ENCODE measurements at places on chromosomes 5 and 9.

- DNase-seq, result no peak
Observed at GRCh38 chr5:17925276-17925675, 291.0 kb downstream of the TAF11L14 start.

DNA sequence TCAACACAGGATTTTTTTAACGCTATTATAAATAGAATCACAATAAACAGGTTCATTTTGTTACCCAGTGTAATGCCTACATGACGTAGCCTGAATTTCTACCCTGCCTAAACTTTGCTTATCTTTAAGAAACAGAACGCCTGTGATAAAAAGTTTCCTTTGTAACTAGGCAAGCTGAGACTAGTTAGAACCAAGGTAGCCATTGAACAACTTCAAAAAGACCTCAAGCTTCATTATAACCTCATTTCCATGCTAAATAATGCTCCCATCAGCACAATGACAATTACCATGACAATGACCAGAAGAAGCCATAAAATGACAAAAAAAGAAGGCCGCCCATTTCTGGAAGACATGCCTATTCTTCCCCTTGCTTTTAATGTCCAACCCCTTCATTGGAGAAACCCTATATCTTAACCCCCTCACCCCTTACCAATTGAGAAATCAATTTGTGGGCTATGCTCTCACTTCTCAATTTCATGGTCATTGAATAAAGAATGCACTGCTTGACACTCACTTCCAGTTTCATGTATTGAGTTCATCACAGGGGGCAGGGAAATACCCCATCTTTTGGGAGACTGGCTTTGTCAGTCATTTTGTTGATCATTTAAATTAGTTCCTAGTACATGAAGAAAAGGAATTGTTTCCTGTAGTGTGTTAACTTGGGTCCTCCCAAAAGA is 276.8 kb downstream of the MCTP1 start:
- no peak for DNase-seq

- no peak for DNase-seq
Observed at GRCh38 chr5:77957931-77958521, 181.9 kb upstream of the TBCA start.

DNA sequence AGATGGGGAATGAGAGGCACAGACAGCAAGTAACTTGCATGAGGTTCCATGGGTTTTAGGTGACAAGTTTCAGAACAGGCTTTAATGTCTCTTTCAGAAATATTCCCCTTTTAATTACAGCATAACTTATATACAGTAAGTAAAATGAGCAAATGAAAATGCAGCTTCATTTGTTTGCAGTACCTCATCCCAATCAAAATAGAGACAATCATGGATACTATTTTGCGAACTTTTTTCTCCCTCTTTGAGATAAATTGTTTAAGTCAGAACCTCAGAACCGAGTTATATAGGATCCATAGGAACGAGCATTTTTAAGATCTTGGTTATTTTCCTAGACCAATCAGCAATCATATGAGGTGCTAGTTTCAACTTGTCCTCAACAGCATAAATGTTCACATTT is 3.5 kb downstream of the LCP2 start:
- no peak for DNase-seq

DNA sequence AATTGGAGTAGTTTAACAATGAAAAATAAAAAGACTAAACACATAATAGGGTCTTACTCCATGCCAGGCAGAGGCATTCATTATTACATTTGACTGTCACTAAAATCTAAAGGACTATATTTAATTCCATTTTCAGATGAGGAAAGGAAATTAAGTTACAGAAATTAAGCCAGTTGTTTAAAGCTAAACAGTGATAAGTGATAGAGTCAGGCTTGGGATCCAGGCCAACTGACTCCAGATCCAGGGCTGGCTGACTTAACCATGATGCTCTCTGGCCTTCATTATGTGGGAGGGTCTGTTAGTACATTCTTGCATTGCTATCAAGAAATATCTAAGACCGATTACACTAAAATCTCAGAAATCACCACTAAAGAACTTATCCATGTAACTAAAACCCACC is 107.2 kb downstream of the ARHGEF28 start:
- no peak for DNase-seq

- no peak for DNase-seq
Observed at GRCh38 chr5:130323804-130324454, 419.7 kb downstream of the CHSY3 start.

GRCh38 chr9:83505282-83505681 is 32.9 kb downstream of the FRMD3 start:
- no peak for DNase-seq

GRCh38 chr5:77486344-77486962 is 5.7 kb downstream of the WDR41 start:
- no peak for DNase-seq

DNA sequence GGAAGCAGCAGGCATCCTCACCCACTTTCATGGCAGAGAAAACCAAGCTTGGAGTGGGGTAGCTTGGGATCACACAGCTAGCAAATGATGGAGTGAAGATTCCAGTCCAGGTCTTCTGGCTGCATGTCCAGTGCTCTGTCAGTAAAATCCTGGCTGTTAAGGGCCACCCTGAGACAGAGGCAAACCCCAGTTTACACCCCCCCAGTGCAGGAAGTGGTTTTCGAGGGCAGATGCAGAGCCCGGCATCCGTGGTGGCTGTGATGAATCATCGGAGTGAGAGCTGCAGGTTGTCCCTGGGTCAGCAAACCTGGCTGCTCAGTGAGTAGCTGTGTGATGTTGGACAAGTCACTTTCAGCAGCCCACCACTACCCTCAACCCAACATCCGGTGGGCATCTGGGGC is 115.4 kb downstream of the RGS3 start:
- peak; percentile 87 for DNase-seq

DNA sequence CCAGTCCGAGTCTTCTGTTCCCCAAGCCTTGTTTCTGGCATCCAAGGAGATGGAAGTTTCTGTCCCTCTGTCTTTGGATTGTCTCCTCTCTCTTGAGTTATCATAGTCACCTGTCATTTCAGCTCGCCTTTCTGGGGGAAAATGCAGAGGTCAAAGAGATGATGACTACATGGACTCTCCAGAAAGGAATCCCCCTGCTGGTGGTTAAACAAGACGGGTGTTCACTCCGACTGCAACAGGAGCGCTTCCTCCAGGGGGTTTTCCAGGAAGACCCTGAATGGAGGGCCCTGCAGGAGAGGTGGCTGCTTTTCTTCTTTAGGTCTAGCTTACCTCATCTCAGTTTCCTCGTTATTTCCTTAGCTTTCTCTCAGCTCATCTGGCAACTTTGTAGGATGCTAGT is 25.1 kb downstream of the ERAP2 start:
- DNase-seq, result no peak

GRCh38 chr9:27205198-27205597 is 91.8 kb downstream of the EQTN start:
- DNase-seq, result no peak

DNA sequence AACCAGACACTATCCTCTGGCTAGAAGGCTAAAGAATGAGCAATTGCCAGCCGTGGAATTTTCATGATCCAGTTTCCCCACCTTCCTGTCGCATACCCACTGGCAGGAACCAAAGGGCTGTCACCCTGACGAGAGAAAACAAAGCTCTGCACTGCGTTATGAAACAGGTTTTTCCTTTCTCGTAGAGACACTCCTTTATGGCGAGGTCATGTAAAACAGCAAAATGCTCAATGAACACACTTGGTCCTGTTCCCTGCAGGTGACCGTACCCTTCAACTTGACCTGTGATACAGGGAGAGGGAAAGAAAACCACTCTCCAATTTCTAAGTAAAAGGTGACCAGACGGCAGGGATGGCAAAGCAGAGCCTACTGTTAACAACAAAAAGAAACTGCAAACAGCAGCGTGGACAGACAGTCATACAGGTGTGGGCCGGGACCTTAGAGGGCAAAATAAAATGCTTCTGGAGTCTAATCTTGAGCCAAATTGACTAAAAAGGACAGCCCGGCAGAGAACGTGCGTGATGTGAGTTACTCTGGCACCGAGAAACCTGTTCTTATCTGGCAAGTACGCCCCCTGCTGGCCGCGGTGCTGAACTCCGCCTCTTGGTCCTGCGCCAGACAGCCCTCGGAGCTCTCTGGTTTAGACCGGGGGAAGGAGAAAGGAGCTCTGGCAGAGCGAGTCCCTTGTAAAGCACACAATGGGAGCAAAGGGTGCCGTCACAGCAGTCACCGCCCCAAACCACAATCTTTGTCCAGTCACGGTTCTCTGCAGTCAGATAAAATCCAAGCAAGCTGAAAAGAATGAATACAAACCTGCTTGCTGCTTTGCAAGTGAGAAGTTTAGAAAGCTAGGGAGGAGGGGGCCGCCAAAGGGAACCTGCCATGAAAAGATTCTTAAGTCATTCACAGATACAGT is 98.9 kb downstream of the EFNA5 start:
- DNase-seq, result peak; percentile 84

DNA sequence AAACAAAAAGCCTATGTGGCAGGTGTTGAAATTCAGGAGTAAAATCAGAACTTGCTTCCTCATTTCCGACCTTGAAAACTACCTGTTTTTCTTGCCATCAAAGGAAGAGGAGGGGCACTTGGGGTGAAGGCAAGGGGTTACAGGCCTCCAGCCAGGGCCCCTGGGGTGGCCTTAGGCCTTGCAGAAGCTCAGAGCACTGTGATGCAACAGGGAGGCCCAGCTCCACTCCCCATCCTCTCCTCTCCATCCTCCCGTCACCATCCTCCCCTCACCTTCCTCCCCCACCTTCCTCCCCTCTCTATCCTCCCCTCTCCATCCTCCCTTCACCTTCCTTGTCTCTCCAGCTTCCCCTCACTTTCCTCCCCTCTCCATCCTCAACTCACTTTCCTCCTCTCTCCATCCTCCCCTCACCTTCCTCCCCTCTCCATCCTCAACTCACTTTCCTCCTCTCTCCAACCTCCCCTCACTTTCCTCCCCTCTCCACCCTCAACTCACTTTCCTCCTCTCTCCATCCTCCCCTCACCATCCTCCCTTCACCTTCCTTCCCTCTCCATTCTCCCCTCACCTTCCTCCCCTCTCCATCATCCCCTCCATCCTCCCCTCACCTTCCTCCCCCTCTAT is 111.6 kb downstream of the WNK2 start:
- DNase-seq, result no peak

DNA sequence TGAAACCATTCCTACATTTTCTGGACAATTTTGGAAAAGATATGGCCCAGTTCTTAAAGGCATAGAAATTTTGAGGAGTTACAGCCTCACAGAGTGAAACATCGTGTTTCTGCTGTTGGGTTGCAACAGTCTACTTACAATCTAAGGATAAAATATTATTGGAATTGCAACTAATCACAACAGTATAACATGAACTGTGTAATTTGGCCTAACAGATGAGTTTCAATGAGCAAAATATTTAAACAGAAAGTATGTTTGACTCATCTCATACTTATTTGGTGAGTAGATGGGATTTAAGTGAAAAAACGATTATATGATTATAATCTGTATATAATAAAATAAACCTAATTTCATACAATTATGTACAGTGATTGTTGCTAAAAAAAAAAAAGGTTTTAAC is 1061.8 kb downstream of the CDH12 start:
- DNase-seq, result no peak

- DNase-seq, result no peak
Observed at GRCh38 chr9:131611586-131612315, 66.4 kb downstream of the PRRT1B start.

DNA sequence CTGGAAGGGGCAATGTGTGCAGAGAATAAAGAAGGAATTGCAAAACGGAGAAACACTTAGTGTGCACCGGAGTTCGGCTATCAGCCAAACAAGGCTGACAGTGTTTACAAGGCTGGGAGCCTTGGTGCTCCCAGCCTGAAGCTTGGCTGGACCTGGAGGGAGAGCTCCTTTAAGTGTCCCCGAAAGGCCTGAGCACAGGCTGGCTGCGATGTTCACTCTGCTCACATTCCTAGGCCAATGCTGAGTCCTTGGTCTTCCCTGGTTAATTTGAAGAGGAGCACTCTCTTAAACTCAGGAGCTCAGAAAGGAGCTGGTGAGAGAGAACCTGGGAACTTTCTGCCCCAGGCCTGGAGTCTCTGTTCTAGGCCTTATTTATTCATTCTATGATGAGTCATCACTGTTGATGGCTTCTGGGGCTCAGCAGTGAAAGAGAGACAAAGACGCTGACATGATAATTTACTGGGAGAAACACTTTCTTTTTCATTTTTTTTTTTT is 88.6 kb upstream of the MYO10 start:
- DNase-seq, result no peak

DNA sequence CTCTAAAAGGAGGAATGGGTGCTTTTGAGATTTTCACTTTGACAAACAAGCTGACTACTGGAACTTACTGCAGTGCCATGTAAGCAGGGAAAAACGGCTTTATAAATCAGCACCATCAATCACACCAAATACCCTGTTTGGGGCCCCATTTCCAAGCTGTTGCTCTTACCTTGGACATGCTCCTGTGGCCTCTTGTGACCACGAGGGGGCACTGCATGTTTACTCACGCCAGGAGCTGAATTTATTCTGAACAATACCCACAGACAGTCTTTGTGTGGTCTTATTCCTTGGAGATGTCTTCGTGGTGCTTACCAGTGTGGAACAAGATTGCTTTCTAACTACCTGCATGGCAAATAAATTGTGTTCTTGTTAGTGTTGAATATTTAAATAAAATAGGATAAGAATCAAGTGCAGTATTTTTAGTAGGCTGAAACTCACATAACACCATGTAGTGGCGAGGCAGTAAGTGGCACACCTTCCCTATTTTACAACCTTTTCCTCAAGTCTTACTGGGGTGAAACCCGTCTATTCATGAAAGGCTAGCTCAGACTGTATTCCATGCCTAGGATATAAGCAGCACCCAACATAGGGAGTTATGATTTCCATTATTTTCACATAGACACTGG is 155.5 kb upstream of the NMUR2 start:
- DNase-seq, result peak; percentile 8

- no peak for DNase-seq
Observed at GRCh38 chr9:7368410-7369292, 430.9 kb downstream of the DMAC1 start.

DNA sequence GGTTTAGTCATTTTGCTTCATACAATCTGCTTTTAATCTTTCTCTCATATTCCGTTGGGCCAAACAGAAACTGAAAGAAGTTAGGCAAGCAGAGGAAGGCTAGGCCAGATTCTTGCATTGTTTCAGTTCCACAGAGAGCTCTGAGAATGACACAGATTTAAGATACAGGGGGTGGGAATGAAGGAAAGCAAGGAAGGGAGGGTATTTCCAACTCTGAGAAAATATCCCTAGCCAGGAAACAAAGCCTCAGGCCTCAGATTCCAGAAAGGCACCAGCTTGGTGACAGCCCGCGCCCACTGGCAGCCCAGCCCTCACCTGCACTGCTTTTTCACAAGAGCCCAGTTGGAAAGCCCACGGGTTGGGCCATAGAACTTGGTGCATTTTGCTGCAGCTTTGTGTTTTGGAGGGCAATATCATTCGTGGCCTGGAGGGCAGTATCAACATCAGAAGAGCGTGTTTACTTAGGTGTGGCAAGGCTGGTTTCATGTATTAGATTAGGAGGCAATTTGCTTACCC is 63.5 kb downstream of the ENC1 start:
- peak; percentile 20 for DNase-seq

DNA sequence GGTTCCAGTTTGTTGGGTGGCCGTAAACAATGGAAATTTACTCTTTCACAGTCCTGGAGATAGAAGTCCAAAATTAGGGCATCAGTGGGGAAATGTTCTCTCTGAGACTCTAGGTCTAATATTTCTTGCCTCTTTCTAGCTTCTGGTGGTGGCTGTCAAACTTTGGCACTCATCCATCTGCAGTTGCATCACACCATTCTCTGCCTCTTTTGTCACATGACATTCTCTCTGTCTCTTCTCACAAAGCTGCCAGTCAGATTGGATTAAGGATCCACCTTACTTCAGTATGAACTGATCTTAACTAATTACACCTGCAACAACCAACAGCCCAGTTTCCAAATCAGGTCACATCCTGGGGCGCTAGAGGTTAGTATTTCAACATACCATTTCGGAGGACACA is 222.9 kb upstream of the FTMT start:
- DNase-seq, result no peak

GRCh38 chr9:97057651-97058050 is 18.7 kb upstream of the CTSV start:
- no peak for DNase-seq
